ENCODE measurements at places on chromosomes 4 and X. TPM values are rescaled to one million over a fixed set of nuclear protein-coding genes. Genes with fewer than 3 reads are reported as not detected.

MAMLD1 gene
- total RNA-seq: 8.5 TPM

MAP9 gene
- total RNA-seq: 12.4 TPM

DNA sequence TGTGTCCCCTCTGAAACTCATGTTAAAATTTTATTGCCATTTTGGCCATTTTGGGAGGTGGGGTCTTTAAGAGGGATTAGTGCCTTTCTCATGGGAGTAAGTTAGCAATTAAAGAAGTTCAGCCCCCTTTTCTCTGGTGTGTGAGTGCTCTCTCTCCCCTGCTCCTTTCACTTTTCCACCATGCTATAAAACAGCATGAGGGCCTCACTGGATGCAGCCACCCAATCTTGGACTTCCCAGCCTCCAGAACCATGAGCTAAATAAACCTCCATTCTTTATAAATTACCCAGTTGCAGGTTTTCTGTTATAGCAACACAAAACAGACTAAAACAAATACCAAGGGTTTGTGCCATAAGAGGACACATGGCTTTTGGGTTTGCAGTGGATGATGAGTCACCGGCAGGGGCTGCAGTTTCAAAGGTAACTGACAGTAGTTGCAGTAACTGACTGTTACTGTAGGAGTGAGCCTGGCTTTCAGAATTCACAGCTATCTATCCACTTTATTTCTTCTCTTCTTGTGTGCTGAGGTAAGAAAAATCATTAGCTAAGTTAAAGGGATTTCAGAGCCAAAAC lies 121.5 kb downstream of the PPEF1 start:
- H3K4me3 ChIP-seq: no peak overlapping the region
- H3K36me3 ChIP-seq: no peaks in the 10 kb centered on the region
- H3K27ac ChIP-seq: no peak overlapping the region
- H3K4me1 ChIP-seq: peaks cover 1% of the 10 kb centered on the region

DNA sequence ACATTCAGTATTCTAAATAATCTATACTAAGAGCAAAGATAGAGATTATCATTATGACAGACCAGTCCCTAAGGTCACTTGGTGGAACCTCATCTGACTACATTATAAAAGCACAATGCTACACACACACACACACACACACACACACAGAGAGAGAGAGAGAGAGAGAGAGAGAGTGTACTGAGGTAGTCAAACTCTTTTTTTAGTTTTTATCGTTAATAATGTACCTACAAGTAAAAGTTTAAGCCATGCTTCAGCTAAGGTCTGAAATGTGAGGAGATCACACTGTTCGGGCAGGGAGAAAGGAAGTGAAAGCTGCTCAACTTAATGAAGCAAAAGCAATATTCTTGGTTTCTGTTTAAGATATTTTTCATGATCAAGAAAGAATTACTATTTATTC lies 75.8 kb upstream of the CCDC160 start:
- H3K4me3 ChIP-seq: no peak overlapping the region
- no peak for DNase-seq
- no peaks in the 10 kb centered on the region for H3K27me3 ChIP-seq

- no peaks in the 10 kb centered on the region for H3K27me3 ChIP-seq
- no peak overlapping the region for H3K27ac ChIP-seq
- H3K36me3 ChIP-seq: no peaks in the 10 kb centered on the region
- no peak overlapping the region for H3K4me3 ChIP-seq
- DNase-seq: no peak
Observed at GRCh38 chrX:50495616-50496015, 25.0 kb upstream of the DGKK start.
